ENCODE measurements at places on chromosomes 7 and 10.

GRCh38 chr7:117347480-117347879 is 24.6 kb upstream of the WNT2 start:
- DNase-seq, result no peak

DNA sequence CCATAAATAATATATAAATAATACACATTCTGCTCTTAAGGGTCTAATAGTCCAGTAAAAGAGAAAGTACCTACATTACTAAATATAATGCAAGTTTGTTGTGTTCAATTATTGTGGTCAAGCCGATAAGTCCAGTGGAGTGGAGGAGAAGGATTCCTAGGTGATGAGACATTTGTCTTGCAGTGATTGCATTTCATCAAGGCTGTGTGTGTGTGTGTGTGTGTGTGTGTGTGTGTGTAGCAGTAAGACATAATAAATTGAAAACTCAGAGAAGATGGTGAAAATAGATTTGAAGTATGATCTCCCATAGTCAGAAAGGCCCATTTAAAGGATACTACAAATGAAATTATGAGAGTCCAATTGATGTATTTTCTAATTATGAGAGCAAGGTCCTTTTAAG is 192.5 kb upstream of the SEMA3C start:
- no peak for DNase-seq

GRCh38 chr7:102129636-102130370 is 156.9 kb upstream of the SH2B2 start:
- no peak for DNase-seq

GRCh38 chr7:92448205-92448747 is 994 bp downstream of the GATAD1 start:
- peak; percentile 43 for DNase-seq

GRCh38 chr10:98033515-98033914 is 3.1 kb upstream of the CRTAC1 start:
- DNase-seq, result no peak

DNA sequence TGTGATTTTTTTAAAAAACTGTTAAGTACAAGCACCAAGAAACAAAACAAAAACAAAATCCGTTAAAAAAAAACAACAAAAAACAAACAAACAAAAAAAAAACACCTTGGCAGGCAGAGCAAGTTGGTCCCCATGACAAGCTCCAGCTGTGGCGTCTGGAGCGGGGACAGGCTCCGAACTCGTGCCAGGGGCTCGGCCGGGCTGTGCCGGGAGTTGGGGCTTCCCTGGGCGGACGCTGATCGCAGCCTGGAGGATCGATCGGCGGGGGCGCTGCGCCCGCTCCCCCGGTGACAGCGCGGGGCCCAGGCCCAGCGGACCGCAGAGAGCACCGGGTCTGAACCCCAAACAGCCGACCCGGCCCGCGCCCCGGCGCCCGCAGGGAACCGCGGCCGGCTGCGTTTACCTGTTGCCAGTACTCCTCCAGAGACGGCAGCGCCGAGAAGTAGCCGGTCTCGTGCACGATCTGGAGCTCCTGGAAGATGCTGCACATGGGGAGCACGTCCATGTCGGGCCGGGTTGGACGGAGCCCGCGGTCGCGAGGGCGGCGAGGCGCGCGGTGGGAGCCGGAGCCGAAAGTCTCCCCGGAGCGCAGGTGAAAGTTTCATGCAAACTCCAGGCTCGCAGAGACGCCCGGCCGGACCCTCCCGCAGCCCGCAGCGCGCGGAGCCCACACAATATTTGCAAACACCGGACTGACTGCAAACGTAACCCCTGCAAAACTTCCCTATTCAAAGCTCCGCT is at the start of gene KLF6:
Gene KLF6, minus strand, starts transcription at position 700 of the 741 bp plus-strand sequence. Its CDS starts 195 bp downstream, at position 505.
- no peak for DNase-seq

DNA sequence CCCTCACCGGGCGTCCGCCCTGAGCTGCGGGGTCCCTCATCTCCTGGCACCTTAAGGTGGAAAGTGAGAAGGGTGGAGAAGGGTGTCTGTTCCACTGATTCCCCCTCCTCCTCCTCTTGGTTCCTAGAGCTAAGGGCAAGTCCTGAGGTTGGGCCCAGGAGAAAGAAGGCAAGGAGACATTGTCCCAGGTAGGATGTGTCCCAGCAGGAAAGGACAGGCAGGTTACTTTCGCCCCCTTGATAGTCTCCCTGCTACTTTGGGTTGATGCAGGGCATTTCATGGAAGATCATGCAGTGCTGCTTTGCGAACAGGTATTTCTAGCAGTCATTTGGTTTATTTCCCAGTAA is 582 bp downstream of the STEAP2 start:
- DNase-seq, result no peak

- no peak for DNase-seq
Measured at GRCh38 chr7:41152179-41152678, 550.7 kb downstream of the INHBA start.

GRCh38 chr7:114107522-114107921 is 188.7 kb upstream of the PPP1R3A start:
- DNase-seq, result no peak

DNA sequence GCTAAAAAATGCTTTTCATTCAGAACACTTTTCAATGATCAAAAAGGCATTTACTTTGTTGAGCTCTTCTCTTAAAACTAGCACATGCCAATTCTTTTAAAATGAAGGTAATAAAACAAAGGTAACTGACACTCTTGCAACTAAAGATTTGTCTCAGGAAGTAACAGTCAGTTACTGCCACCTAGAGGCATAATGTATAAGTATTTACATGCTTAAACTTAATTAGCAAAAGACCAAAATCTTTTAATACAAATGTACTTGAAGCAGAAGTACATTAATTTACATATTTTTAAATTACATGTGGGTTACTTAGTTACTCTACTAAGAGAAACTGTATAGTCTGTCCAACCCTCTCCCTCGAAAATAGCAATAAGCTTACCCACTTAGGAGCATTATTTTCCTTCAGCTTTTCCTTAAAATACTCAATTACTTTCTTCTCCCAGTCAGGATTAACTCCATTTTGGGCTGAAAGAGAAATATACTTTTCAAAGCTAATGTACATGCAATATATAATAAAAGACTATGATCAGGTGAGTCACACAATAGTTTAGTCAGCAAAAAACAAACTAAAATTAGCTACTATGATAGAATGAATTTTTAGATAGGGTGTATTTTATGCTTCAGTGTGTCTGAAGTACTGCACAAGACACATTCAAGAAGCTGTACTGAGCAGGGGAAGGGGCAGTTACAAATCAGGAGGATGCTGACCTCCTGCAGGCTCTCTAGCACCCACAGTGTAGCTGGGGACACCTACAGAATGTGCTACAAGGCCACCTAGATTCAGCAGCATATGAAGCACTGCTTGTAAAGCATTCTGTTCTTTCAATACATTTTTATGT is 13.0 kb downstream of the MCMBP start:
- DNase-seq, result no peak

GRCh38 chr10:13296476-13296875 is 3.4 kb downstream of the PHYH start:
- no peak for DNase-seq

GRCh38 chr7:141511676-141512396 is 39.4 kb upstream of the AGK start:
- peak; percentile 28 for DNase-seq

DNA sequence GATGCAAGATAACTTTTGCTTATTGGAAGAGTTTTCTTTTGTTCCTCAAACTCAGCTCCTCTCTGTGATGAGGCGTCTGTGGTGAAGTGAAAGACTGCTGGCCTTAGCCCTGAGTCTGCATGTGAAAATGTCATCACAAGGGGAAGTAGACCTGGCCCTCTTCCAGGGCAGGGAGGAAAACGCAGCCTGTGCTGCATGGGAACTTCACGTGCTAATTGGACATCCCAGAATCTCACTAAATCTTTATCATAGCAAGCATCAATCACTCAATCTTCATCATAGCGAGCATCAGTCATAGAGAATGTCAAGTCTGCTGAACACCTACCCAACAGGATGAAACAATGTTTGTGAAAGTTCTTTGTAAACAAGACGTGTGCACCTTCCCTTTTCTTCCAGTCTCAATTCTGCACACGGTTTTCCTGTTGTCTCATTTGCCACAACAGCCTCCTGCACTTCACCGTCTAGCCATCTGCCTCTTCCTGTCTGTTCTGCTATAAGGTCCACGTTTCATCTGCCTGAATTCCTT is 314.6 kb downstream of the FRMD4A start:
- no peak for DNase-seq

- DNase-seq, result no peak
Measured at GRCh38 chr7:157841773-157842370, 505.1 kb downstream of the DNAJB6 start.

GRCh38 chr10:60448246-60448645 is 58.6 kb upstream of the ANK3 start:
- DNase-seq, result no peak

- no peak for DNase-seq
Measured at GRCh38 chr10:119499677-119500002, 42.9 kb downstream of the RGS10 start.

DNA sequence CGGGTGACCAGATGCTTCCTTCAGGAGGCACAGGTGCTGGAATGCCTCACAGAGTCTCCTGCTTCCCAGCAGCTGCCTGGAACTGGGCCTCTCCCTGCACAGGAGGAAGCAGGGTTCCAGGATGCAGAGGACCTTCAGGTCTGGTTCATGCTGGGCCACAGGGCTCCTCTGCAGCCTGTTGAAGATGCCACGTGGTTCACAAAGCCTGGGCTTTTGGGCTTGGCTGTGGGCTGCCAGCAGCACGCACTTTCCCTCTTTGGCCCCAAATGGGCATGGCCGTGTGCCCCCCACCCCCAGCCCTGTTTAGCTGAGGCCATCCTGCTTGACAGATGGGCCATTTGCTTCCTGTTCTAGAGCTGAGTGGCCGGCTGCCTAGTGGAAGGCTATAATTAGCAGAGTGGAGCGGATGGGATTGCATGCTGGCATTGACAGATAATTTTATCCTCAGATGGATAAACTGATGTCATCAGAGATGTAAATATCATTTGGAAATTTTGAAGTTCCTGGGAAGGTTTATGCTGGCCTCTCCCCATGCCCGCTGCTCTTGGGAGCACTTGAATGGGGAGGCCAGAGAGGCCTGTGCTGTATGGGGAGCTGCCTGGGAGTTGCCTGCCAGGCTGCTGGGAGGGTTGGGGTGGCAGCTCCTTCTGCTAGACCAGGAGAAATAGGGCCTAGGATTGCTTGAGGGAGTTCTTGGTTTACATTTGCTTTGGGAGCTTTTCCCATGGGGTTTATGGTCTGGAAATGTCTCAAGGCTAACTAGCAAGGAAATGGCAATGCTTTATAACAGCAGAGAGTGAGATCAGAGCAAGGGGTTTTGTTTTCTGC is 28.2 kb downstream of the TSPAN15 start:
- peak; percentile 51 for DNase-seq

- peak; percentile 64 for DNase-seq
Measured at GRCh38 chr10:93376372-93377293, 105.5 kb downstream of the MYOF start.

GRCh38 chr7:16691241-16691640 is 45.3 kb downstream of the BZW2 start:
- DNase-seq, result no peak

DNA sequence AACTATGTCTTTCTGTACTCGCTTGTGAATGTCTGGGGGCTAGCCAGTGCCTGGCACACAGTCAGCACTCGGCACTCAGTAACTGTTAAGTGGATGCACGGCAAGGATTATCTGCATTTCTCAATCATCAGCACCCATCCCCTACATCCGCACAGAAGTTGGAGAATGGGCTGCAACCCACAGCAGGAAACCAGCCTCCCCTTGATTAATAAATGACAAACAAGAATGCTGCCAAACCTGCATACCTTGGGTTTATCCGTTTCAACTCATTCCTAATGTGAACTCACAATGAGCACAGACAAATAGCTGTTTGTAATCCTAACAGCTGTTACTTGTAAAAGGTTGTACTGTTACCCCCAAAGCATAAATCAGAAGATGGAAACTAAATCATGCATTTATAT is 28.9 kb downstream of the PPP1R3C start:
- no peak for DNase-seq
